Endodermal cell (in vitro differentiated cells): ENCODE measurements at places on chromosomes 4 and X.

GRCh38 chr4:81884986-81885385, 413.3 kb upstream of the RASGEF1B start:
- no peak for DNase-seq

- DNase-seq, result no peak
These were observed 86.9 kb upstream of the COX18 start for GRCh38 chr4:73156394-73156793.

DNA sequence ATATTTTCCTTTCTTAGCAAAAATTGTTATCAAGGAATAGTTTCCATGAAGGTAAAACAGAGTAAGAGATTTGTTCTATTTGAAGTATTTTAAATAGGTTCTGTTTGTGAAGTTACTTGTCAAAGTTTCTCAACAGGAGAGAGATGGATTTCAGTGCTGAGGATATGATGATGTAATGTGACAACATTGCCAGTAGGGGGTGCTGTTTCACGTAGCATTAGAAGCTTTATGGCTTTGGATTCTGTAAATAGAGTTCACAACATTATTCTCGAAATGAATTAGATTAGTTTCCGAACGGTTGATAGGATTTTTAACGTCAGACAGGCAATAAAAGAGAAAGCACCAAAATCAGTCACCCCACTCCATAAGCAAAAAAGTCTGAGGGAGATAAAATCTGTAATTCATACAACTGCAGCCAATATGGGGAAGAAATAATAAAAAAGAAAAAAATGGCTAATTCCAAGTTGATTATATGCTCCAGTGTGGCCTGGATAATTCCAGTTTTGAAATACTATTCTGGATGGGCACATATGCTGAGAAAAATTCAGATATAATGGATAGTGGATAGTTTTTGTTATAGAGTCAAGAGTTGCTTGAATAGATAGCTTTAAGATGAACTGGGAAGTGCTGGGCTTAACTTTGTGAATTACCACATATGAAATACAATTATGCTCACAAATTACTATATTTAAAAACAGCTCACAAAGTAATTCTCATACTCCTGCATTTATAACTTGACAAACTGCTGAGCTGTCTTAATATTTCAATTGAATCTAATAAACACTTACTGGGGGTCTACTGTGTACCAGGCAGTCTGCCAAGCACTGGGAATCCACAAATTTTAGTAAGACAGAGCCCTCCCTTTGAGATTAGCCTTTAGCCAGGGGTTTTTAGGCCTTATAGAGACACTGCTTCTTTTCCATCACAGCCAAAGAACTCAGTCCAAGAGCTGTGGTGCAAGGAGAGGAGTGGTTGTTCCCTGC, 109.1 kb downstream of the GPAT3 start:
- peak; percentile 59 for DNase-seq

DNA sequence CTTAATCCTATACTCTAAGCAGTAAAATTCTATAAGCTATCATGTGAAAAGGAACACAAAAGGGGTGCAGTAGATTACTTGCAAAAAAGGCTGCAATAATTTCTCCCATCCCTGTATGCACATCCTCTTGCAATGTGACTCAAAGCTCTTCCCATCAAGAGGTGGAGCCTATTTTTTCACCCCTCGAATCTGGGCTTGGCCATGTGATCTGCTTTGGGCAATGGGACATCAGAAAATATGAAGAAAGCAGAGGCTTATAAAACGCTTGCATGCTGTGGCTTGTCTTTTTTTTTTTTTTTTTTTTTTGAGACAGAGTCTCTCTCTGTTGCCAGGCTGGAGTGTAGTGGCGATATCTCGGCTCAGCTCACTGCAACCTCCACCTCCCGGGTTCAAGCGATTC, 33.0 kb downstream of the GEMIN8 start:
- DNase-seq, result no peak

DNA sequence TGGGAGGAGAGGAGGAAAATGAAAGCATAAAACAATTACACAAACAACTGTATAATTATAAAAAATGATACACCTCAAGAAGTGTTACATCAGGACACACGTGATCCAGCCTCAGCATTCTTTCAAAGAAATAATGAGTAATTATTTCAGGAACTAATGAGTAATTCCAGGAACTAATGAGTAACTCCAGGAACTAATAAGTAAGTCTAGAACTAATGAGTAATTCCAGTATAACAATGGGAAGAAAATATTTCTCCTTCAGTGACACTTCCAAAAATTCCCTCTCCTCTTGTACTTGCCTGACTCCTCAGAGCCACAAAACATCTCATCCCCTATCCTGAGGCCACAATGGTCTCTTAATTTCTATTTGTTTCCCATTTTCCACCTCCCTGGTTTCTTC, 63.5 kb upstream of the COL25A1 start:
- no peak for DNase-seq

- no peak for DNase-seq
These were observed 3.9 kb downstream of the P2RY8 start for GRCh38 chrX:1533058-1533457.

DNA sequence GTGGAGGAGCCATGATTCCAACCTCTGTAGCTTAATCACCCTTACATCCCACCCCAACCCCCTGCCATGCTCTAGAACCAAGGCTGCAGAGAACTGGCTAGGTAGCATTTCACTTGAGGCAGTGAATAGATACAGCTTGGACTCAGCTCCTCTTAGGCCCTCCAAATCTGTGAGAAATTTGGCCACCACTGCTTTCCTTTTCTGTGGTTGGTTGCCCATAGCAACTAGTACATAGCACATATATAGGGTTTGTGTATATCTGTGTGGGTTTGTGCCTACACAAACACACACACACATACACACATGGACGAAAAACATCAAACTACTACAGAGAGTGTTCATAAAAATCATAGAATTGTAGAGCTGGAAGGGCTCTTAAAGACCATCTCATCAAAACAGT, 52.0 kb upstream of the CCDC160 start:
- DNase-seq, result no peak

DNA sequence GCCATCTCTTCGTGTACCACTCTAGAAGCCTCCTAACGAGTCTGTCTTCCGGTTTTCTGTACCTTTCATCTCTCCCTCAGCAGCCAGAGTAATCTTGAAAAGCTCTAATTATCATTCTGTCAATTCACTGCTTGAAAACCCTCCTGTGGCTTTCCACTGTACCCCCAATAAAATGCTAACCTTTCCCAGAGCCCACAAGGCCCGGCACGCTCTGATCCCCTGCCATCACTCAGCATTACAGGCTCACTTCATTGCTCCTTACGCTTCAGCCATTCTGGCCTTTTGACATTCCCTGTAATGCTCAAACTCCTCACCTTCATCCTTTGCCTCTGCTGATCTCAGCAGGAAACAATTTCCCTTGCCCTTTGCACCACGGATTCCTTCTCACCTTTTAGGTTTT, 112.9 kb downstream of the ARHGAP10 start:
- no peak for DNase-seq

GRCh38 chr4:8123389-8123788, 35.2 kb downstream of the ABLIM2 start:
- DNase-seq, result no peak

DNA sequence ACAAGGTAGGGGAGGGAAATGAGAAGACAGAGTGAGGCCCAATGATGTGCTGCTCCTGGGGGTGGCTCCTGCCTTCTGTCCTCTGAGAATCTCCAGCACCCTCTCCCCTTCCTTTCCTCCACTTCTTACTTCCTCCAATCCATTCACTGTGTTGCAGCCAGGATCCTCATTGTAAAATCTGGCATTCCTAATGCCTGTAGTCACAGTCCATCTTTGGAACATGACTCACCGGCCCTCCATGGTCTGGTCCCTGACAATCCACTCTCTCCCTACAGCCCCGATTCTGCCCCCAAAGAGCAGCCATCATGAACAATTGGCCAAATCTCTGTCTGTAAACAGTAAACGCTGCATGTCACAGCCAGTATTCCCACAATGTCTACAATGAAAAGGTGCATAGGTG, 72.9 kb downstream of the CLNK start:
- peak; percentile 60 for DNase-seq
